EH (cell line): ENCODE measurements at places on chromosomes 3 and 15.

DNA sequence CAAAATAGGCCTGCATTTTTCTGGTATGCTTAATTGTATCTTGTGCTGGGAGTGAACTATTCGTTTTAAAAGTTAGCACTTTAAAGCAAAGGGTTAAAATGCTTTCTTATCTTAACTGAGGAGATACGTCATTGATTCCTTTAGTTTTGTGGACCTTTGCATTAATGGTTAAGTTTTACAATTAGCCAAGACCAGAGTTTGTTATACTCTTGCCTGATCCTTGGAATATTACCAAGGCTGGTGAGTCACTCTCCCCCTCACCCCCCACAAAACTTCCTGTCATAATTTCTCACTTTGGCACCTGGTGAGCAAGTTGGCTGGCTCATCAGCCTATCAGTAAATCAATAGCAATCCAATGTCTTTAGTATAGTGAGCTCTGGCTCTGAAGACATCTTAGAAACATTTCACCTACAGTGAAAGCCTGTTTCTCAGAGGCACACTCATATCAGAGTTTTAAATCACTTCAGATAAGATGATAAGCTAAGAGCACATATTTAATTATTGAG is 26.7 kb downstream of the SLC2A2 start:
- peak; percentile 82 for DNase-seq

DNA sequence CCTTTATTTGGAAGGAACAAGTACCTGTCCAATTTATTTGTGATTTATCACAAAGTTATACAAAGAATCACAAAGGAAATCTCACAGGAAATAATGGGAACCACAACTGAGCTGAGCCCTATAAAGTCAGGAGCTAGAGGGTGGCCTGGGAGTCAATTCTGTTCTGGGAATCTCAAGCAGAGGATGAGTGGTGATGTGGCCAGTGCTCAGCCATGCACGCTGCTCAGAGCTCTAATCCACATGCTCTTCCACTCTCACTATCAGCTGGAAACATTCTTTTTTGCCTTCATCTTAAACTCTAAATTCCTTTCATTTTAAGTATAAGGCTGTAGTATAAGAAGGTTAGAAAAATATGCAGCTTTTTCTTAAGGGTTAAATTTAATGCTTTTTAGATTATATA is 36.6 kb downstream of the UACA start:
- peak; percentile 73 for DNase-seq

GRCh38 chr3:138800248-138800647 is 34.5 kb downstream of the PIK3CB start:
- no peak for DNase-seq

DNA sequence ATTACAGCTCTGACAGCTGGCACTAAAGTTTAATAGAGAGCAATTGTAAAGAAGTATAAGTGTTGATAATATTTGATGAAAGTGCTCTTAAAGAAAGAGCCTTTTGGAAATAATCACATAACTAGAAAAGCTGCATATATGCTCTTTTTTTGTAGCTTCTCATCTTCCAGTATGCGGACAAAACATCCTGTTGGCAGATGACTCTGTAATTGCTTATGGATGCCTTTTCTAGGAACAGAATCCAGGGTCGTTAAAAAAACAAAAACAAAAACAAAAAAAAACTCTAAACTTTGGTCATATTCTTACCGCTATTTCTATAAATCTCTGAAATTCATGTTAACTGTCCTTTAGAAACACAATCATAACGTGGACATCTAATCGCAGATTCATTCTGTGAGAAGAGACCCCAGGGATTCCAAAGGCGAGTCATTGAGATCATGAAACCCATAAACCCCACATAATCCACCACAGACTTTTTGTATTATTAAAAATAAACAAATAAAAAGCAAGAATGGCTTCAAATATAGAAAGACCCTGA is 109.8 kb downstream of the EPHA3 start:
- DNase-seq: no peak

GRCh38 chr15:35783203-35783602 is 237.2 kb upstream of the DPH6 start:
- no peak for DNase-seq

DNA sequence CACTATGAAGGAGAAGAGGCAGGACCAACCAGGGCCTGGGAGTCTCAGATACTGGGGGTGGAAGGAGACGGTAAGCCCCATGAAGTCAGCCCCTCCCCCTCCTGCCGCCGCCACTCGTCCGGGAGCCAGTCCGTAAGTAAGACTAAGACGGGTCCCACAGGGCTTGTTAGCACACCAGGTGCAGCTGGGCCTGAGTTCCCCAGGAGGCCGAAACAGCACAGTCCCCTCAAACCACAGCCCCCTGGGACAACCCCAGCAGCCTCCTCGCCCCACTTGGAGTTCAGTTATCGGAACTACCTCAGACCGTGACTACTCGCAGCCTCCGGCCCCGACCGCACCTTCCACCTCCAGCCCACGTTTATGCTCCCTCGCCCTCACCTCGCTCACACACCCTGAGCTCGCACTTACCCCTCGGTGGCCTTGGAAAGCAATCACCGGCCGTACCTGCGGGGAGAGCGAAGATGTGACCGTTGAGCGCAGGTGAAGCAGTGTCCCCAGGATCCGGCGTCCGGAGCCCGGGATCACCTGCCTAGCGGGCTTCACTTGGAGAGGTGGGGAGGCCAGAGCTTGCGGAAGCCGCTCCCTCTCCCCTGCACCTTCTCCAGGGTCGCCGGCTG is 557 bp downstream of the ELL3 start:
- DNase-seq: no peak

DNA sequence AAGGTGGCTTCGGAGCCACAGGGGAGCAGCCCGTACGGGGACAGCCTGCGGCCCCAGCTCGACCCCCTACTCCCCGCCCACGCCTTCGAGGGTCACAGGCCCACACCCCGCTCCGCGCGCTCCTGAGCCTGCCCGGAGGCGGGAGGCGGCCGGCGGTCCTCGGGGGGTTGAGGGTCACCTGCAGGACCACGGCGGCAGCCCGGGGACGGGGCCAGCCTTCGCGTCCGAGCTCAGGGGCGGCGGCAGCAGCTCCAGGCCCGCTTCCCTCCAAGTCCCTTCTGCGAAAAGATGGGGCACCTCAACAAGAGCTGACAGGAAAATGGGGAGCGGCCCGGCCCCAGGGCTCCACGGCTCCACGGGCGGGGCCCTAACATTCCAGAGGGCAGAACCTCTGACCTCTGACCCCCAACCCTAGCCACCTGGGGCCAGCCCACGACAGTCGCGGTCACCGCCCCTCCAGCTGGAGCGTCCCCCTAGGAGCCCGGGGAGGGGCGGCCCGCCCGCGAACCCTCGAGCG is 428 bp downstream of the LYSMD4 start:
- DNase-seq: peak; percentile 18

GRCh38 chr15:73983211-73983727 is 8.8 kb downstream of the STOML1 start:
- peak; percentile 89 for DNase-seq

GRCh38 chr3:65371053-65371452 is 667.7 kb downstream of the MAGI1 start:
- no peak for DNase-seq

DNA sequence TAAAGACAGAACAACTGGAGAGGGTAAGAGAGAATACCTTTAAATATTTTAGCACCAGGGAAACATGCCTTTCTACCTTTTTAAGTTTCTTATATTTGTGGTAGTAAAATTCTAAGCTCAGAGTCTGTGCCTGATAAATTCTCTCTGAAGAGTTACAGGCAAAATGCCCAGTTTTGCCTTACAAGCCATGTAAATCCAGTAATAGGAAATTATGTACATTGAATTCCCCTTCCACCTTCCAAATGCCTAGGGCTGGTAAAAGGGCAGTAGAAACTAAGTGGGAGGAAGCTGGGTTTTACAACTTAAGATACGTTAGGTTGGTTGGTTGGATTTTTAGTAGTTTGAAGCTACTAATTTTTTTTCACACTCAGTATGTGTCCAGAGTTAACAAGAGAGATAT is 43.1 kb upstream of the TP63 start:
- no peak for DNase-seq

- no peak for DNase-seq
Observed at GRCh38 chr15:46496491-46497115, 861.8 kb downstream of the SQOR start.

DNA sequence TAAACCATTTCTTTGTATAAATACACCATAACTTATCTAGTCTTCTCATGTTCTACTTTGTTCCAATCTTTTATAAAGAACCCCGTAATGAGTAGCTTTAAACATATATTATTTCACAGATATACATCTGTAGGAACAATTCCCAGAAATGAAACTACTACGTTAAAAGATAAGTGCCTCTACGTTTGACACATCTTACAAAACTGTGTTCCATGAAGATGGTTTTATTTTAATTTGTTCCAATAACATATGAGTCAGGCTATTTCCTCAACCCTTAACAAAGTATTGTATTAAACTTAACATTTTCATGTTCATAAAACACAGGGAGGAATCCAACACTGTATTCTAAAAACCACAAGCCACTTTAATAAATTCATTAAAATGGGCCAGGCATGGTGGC is 52.9 kb downstream of the TRPM7 start:
- DNase-seq: peak; percentile 69

GRCh38 chr3:177405191-177405672 is 207.9 kb upstream of the TBL1XR1 start:
- DNase-seq: no peak

- DNase-seq: peak; percentile 98
Observed at GRCh38 chr3:58628823-58629562, 37.6 kb downstream of the FAM3D start.

GRCh38 chr15:61517776-61518175 is 288.7 kb upstream of the RORA start:
- peak; percentile 3 for DNase-seq

DNA sequence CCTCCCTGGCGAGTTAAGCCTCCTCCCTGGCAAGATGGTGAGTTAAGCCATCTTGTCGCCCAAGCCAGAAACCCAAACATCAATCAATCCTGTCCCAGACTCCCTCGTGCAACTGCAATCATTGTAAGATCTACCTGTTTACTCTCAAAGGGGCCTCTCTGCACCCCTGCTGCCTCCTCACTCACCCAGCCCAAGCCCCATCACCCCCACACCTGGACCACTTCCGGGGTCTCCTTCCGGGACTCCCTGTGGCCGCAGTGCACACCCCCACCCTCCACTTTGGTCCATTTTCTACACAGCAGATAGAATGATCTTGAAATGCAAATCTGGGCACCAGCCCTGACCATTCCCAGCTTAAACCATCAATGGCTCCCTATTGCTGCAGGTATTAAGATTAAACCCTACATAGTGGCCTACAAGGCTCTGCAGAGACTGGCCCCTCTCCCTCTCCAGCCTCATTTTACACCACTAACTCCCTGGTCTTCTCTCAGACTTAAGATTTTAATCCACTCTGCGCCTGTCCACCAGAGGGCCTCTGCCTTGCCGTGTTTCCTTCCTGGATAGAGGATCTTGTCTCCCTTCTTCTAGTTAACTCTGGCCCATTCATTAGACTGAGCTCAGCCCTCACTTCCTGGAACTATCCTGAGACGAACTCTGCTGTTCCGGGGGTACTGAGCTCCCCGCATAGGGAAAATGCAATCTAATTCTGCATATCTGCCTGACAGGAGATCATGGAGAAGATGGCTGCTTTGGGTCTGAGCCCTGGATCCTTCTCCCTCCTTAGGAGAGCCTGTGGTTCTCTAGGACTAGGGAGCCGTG is 41.9 kb upstream of the SLC6A1 start:
- peak; percentile 61 for DNase-seq

GRCh38 chr3:126755866-126756265 is 51.8 kb downstream of the CHCHD6 start:
- no peak for DNase-seq

DNA sequence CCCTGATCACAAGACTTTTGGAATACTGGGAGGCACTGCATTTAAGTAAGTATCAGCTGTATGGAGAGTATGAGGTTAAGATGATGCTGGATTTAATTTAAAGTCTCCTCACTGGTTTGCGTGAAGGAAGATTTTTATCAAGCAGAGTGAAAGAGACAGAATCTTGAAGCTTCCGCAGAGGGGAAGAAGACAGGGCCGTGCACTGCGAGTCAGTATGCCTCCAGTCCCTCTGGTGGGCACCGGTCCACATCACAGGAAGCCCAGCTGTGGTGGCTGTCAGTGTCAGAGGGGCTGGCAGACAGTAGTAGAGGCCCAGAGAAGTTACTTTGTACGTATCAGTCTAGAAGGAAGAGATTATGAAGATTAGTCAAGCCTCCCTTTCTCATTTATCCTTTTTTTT is 379.0 kb upstream of the TPRG1 start:
- DNase-seq: no peak
